NCI-H446 (cell line): ENCODE measurements at places on chromosomes 16 and 17.

DNA sequence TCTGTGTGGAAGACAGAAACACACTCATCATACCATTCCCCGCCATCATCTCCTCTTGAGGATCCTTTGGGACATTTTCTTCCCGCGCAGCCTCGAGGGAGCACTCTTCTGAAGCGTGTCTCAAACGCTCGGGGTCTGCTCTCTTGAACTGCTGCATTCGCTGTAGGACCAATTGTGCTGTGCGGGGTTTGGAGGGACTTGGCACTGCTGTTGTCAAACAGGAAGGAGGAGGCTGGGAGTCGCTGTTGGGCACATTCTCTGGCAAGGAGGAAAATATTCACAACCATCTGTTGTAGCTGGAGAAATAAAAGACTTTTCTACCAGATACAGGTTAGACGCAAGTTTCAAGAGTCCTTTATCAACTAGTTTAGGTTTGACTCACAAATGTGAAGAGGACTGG lies 5.0 kb downstream of the SLX4 start:
- DNase-seq = no peak

DNA sequence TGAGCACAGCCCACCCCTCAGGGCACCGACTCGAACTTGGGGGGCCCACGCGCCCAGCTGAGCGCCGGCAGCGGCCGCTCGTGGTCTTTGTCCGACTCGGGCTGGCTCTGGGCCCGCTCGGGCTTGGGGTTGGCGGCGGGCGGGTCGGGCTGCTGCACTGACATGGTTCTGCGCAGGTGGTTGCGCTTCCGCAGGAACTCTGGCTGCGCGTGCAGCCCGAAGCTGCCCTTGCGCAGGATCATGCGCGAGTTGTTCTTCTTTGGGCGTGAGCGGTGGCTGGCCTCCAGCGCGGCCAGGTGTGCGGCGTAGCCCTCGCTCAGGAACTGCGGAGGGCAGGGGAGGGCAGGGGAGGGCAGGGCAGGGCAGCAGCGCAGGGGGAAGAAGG lies 11.1 kb downstream of the PIMREG start:
- DNase-seq = no peak

DNA sequence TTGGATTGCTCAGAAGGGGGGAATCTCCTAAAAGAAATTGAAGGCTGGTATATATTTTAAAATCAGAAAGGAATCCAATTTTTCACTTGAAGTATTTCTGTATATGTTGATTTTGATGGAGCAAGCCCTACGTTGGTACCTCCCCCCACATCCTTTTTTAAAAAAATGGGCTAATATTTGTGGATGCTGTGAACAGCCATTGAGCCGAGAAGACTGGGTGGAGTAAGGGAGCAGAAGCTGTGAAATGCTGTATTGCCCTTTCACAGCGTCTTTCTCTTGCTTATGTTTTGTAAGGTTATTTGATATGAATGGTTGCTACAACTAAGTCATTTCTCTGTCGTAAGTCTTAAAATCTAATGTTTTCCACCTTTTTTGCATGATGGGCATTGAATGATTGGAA lies 2.3 kb downstream of the PAFAH1B1 start:
- DNase-seq = no peak

- DNase-seq = no peak
Measured at GRCh38 chr17:20096430-20096829, 87.3 kb downstream of the SPECC1 start.

DNA sequence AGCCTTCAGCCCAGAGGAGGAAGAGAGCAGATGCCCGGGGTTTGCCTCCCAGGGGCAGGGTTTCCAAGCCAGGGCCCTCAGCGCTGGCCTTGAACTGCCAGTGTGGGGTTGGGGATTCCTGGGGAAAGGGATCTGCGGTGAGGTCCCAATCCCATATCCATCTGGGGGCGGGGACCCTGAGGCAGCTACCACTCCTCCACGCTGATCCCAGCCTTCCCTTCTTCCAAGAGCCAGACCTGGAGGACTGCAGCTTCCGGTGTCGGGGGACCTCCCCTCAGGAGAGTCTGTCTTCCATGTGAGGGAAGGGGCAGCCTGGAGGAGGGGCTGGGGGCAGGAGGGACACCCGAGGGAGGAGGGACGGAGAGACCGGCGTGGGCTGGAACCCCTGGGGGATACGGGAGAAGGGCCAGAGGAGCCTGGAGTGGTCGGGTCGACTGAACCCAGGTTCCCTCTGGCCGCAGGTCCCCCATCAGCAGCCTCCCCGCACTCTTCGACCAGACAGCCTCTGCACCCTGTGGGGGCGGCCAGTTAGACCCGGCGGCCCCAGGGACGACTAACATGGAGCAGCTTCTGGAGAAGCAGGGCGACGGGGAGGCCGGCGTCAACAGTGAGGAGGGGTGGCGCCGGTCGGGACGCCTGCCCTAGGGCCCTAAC lies 10.7 kb upstream of the CISD3 start:
- DNase-seq = no peak

- no peak for DNase-seq
Measured at GRCh38 chr16:30764816-30765465, 2.8 kb downstream of the RNF40 start.

- no peak for DNase-seq
Measured at GRCh38 chr17:32971171-32971570, 20.5 kb upstream of the SPACA3 start.

DNA sequence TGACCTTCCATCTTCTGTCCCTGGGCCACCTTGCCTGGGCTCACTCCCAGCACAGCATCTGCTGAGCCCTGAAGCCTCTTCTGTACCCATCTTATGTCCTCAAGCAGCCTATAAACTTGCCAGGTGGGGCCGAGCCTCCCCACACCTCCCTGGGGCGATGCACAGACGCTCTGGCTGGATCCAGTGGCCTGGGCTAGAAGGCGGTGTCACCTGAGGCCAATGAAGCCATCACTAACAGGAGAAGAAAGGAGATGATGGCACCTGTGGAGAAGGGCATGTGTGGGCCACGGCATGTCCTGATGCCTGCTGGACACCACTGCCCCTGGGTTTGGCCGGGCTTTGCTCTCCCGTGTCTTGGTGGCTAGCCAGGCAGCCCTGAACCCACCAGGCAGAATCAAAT lies 45.5 kb downstream of the PEMT start:
- no peak for DNase-seq

DNA sequence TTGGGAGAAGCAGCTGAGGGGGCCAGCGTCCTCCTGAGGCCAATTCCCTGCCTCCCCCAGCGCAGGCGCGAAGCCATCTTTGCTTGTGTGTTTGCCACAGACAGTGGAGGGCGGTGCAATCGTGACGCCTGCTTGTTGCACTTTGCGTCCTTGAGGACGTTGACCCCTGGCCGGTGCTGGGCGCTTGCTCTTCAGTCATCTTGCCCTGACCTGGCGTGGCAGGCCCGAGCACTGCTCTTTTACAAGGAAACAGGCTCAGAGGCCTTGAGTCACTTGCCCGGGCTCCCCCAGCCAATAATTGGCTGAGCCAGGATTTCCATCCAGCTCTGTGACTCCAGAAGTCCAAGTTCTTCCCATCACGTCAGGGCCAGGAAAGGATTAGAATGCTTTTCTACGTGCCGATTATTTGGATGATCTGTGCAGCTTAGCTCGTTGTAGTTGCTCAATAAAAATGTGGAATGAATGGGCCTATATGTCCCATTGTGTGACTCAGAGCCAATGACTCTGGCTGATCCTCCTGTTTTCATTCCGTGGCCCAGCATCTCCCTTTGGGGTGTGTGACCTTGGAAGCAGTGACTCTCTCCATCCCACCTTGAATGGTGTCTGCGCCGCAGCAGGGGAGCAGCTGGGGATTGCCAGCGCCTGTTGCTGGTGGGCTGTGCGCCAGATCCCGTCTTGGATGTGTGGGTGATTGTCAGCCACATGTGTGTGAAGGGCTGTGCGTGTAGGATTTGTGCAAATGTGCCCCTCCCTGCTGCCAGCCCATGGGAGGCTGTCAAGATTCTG lies 214.1 kb downstream of the SEC14L1 start:
- DNase-seq = no peak

DNA sequence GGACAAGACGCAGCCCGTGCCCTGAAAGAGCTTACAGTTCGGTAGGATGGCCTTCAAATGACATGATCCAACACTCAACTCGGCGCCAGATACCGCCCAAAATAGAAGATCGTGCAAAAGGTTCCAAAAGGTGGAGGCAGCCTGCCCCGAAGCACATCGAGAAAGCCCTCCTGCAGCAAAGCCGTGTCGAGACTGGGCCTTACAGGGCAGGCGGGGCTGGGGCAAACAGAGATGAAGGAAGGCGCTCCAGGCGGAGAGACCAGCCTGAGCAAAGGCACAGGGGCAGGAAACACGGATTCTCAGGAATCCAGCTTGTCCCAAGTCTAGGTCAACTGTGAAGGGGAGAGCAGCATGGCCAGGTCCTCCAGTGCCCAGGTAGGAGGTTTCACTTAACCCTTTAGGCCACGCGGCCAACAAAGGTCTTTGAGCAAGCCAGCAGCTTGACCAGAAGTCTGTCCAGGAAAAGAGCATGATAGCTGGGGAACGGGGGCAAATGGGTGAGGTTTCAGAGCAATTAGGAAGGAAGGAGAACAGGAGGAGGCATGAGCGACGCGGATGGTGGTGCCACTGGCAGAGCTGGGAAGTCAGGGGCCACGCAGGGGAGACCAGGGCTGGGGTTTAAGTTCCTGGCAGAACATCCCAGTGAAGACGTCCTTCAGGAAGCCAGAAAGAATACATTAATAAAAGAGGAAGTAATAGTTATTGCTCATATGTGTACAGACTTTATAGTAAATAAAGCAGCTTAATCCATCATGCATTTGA lies 21.2 kb upstream of the EIF1 start:
- no peak for DNase-seq

DNA sequence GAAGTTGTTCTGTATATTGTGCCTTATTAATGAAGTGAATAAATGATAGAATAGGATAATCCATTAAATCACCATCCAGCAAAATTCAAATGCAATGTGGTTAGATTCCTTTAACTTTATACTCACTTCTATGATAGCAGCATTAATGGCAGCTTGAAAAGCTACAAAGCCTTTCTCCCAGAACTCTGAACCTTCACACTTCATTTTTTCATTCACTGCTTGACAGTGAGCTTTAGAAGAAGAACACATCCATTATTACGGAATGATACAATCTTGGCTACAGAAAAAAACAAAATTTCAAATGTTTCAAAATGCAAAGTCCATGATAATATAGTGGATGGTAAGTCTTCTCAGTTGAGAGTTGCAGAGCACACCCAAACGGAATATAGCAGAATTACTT lies 16.4 kb downstream of the ABCA9 start:
- DNase-seq = no peak

GRCh38 chr16:57732037-57732436 lies 3.5 kb upstream of the KATNB1 start:
- no peak for DNase-seq

DNA sequence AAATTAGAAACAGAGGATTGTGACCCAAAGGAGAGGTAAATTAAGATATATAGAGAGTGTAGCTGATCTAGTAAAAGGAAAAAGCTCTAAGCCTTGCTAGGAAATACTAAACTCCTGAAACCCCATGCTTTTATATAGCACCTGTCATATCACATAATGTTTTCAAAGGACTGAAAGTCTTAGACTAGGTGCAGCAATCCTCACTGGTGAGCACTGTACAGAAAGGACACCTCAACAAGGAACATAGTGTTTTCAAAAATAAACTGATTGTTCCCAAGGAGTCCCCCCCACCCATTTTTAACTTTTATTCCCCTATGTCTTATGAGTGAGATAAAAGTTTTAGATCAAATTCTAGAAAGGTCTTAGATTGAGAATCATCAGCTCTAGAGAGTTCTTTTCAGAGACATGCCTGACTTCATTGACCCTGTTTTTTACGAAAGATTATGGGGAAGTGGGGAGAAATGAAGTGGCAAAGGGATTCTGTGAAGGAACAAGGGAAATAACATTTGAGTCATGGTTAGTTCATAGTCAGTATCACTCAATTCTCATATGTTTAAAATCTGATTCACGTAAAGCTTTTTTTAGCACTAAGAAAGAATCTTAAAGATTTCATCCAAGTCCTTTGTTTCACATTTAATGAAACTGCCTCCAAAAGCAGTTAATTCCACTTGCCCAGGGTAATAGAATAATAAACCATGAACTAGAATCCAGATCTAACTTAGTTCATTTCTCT lies 166.4 kb downstream of the CYB561 start:
- DNase-seq = no peak

- DNase-seq = no peak
Measured at GRCh38 chr16:75114946-75115825, 1.4 kb downstream of the LDHD start.

- peak; percentile 42 for DNase-seq
Measured at GRCh38 chr17:78563189-78564145, 13.7 kb downstream of the DNAH17 start.

GRCh38 chr17:45277216-45277849 lies 15.4 kb upstream of the SPATA32 start:
- peak; percentile 89 for DNase-seq

- no peak for DNase-seq
Measured at GRCh38 chr17:19457830-19458271, 46.8 kb downstream of the RNF112 start.

DNA sequence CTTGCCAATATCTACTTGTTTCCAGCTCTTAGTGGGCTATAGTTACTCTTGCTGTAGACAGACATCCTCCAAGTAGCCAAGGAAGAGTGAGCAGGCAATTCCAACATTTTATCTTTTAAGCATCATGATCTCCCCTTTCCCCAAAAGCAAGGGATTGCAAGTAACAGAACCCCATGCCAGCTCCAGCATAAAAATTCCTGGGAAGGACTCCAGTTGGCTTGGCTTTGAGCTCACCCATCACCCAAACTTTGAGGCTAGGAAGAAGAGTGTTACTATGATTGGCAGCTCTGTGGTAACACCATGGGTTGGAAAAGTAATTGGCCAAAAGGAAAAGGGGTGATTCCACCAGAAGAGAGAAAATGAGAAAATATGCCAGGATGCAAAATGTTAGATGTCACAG lies 1086.4 kb upstream of the RBFOX1 start:
- no peak for DNase-seq

DNA sequence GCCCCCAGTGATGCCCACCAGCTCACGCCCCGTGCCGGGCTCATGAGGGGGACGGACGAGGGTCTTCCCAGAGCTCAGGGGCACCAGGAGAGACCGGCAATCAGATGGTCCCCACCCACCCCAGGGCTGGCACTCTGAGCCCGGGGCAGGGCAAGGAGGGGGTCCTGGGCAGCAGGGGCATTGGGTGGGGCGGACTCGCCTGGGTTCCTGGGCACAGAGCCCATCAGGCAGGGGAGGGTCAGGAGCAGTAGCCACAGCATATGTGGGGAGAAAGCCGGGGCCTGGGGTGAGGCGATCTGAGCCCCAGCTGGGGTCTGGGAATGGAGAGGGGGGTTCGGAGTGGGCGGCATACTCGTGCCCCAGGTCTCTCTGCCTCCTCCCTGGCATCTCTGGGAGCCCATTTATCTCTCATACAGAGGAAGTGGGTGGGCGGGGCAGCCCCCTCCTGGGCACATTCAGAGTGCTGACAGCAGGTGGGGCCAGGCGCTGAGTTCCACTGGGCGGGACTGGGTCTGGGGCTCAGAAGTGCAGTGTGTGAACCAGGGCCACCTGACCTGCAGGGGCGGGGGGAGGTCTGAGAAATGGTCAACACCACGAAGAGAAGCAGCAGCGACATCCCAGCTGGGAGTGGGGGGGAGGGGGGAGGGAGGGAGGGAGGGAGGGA lies 20.5 kb upstream of the UBE2I start:
- DNase-seq = no peak

- DNase-seq = no peak
Measured at GRCh38 chr16:65044873-65045272, 77.0 kb downstream of the CDH11 start.
